ENCODE measurements at places on chromosomes 5 and 9.

- DNase-seq: no peak
Measured at GRCh38 chr5:74567411-74567995, 73.0 kb downstream of the ENC1 start.

DNA sequence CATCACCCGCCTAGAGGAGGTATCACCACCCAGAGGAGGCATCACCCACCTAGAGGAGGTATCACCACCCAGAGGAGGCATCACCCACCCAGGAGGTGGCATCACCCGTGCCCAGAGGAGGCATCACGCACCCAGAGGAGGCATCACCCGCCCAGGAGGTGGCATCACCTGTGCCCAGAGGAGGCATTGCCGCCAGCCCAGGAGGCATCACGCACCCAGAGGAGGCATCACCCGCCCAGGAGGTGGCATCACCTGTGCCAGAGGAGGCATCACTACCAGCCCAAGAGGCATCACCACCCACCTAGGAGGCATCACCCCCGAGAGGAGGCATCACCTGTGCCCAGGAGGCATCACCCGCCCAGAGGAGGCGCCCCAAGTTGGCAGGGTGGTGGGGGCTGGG is 2.6 kb downstream of the NOTCH1 start:
- no peak for DNase-seq

- DNase-seq: no peak
Measured at GRCh38 chr9:130770679-130771442, 64.2 kb upstream of the ABL1 start.

GRCh38 chr5:418162-419121 is 24.5 kb upstream of the EXOC3 start:
- DNase-seq: no peak
